BJ (cell line): ENCODE measurements at places on chromosomes 2 and 18. TPM values are rescaled to one million over a fixed set of nuclear protein-coding genes. Genes with fewer than 3 reads are reported as not detected.

The SMARCAL1 gene
- polyA plus RNA-seq, result 37.3 and 41.2 TPM in 2 replicates

The RAB17 gene
- polyA plus RNA-seq, result 0.25 and 0.51 TPM in 2 replicates

DNA sequence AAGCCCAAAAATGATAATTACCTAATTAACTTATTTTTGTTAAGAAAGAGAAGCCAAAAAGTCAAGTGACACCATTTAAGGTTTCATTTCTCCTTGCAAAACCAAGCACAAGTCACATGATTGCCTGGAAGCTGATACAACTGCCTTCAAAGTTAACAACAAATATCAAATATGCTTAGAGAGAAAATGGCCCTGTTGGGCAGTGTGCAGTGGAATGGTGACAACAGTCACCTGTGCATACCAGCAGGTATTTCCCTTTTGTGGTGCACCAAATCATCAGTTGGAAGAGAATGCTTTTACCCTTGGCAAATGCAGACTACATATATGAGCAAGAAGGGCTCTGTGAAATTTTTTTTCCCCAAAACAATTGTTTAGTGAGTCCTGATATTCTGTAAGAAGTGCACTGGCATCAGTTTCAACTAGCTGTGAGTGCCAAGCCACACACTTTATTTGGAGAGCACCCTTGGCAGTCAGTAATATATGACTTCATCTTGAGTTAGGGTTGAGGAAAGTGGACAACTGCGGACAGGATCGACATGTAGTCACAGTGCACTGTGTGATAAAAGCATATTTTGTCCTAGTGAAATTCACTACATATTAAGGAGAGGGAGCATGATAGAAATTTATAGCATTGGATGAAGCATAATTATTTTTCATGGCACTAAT is 74.9 kb upstream of the DOCK10 start:
- DNase-seq, result no peak

DNA sequence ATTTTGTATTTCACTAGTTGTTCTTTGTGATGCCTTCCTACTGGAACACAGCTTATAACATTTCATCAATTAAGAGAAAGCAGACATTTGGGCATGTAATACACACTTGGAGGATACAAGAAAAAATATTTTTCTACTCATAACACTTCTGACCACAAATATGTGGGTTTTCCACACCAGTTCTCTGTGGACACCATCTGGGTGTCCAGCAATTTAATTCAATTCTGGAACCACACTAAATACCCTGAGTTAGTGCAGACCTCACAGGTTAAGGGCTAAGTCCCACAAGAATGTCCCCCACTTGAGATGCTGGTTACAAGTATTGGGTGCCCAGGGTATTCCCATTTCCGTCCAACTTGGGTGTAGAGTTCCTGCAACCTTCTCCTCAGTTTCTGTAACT is 91.1 kb upstream of the SKOR2 start:
- DNase-seq, result no peak

- no peak for DNase-seq
Observed at GRCh38 chr18:45734505-45734904, 10.5 kb downstream of the SLC14A1 start.
